ENCODE measurements at places on chromosomes 5 and 9.

DNA sequence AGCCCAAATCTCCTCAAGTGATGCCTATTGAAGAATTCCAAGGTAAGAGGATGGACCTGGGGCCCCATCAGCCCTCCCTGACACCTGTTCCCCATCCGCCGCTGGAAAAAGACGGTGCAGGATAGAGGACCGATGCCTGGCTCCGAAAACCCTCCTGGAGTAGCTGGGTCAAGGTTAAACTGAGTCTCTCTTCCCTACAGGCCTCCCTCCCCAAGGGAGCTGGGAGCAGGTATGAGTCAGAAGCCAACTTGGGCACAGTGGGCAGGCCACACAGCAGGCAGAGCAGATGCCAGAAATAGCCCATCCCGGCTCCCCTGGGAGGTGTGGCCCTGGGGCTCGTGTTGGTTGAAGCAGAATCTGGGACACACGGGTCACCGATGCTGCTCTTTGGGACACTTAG, 75.6 kb downstream of the NTNG2 start:
- no peak for DNase-seq

DNA sequence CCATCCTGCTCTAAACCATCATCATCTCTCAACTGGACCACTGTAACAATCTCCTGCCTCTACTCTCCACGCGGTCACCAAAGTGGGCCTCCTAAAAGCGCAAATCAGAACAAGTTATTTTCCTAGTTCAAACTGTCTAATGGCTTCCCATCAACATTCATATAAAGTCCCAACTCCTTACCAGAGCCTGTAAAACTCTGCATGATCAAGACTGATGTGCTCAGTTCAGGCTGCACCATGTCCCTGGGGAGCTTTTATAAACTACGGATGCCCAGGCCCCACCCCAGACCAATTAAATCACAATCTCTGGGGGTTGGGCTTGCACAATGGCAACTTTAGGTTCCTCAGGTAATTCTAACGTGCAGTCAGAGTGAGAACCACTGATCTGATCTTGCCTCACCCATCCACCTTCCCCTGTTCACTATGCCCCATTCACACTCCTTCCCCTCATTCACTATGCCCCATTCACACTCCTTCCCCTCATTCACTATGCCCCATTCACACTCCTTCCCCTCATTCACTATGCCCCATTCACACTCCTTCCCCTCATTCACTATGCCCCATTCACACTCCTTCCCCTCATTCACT, 129.2 kb downstream of the DCP2 start:
- no peak for DNase-seq

- peak; percentile 75 for DNase-seq
Observed at GRCh38 chr5:112634166-112634565, 103.5 kb upstream of the APC start.

DNA sequence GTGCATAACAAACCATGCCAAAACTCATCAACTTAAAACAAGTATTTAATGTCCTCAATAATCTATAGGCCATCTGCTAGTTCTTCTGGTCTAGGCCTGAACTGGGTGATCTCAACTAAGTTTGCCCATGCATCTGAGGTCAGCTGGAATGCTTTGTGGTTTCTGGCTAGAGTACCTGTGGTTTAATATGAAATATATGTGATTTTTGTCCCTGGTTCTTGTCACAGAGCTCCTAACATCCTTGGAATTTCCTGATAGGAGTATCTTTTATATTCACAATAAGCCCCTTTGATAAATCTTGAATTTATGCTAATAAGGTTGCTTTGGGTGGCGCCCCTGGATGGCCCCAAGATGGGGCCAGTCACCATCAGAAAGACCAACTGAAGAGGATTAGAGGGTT, 535.9 kb downstream of the DNAH5 start:
- no peak for DNase-seq

DNA sequence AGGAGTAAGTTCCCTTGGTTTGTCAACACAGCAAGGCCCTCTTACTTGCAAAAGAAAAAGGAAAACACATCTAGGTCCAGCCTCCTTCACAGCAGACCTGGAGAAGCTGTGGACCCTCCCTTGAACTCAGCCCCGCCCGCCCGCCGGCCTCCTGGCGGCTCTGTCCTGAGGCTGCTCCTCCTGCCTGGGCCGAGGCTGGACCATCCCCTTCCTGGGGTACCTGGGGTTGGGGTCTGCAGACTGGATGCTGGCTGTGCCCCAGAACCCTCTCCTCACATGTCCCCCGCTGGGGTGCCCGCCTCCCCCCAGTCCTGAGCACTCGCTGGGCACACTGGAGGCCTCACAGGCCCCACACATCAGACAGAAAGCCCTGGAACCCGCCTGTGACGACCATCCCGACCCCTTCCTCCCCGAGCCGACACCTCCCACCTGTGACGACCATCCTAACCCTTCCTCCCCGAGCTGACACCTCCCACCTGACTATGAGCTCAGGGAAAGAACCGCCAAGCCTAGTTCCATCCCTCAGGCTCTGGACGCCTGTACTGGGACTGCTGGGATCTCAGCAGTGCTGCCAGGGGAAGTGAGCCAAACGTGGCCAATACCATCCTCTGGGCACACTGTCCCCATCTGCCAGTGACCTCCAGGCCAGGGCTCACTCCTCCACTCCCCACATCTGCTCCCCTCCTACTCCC, 7.2 kb upstream of the TMEM210 start:
- DNase-seq: no peak

DNA sequence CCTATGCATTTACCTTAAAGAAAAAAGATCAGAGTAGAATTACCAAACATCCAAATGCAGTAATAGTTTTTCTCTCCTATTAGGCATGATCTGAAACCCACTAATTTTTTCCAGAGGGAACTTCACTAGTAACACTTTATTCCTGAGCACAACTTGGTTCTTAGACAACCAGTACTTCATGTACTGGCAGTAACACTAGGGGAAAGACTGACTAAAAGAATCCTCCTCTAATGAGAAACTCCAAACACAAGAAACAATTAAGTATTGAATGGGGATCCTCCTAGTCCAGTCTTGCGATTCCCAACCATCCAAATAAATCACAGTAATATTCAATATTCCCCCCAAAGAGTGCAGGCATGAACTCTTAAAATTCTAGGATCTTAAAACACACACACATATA, 48.9 kb downstream of the ZNF608 start:
- DNase-seq: no peak

DNA sequence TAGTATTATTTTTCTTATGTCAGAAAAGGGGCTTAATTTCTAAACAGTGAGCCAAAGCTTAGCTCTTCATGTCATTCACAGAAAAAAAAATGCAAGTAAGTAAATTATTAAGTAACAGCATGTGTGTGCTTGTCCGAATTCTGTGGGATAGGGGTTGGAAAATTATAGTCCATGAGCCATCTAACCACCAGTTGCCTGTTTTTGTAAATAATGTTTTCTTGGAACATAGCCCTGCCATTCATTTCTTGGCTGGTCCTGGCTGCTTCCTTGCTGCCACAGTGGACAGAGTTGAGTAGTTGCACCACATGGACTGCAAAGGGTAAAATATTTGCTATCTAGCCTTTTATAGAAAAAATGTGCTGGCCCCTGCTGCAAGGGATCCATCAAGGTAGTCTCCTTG, 513.7 kb upstream of the WWC1 start:
- no peak for DNase-seq

DNA sequence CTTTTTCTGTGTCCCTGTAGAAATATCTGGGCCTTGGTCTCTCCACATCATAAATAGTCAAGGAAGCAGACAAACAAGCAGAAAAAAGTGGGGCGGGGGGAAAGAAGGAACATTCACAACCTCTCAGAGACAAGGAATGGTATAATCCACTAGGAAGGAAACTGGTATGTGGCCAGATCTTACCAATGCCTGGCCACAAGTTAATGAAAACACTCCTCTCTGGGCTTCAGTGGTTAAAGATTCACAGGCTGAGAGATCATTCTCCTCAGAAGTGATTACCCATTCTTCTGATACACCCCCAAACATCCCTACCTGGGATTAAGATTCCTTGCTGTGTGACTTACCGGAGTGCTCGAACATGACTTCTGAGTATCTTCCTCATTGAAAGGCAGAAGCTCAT, 290.6 kb downstream of the MARCHF11 start:
- DNase-seq: no peak

DNA sequence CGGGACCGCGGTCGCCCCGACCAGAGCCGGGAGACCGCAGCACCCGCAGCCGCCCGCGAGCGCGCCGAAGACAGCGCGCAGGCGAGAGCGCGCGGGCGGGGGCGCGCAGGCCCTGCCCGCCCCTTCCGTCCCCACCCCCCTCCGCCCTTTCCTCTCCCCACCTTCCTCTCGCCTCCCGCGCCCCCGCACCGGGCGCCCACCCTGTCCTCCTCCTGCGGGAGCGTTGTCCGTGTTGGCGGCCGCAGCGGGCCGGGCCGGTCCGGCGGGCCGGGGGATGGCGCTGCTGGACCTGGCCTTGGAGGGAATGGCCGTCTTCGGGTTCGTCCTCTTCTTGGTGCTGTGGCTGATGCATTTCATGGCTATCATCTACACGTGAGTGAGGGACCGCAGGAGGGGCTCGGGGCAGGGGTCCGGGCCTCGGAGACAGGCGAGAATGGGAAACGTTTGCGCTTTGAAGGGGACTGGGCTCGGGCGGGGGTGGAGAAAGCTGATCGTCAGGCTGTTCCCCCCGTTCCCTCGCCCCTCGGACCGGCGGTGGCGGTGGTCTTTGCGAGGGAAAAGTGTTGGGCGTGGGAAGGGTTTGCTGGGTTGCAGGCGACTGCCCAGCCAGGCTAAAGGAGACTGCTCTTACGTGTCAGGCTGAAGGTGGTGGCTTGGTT, 457 bp downstream of the UGCG start:
- DNase-seq: peak; percentile 44

GRCh38 chr5:158899792-158900191, 199.9 kb downstream of the EBF1 start:
- no peak for DNase-seq

GRCh38 chr5:135711911-135712310, 122.6 kb upstream of the SLC25A48 start:
- no peak for DNase-seq

DNA sequence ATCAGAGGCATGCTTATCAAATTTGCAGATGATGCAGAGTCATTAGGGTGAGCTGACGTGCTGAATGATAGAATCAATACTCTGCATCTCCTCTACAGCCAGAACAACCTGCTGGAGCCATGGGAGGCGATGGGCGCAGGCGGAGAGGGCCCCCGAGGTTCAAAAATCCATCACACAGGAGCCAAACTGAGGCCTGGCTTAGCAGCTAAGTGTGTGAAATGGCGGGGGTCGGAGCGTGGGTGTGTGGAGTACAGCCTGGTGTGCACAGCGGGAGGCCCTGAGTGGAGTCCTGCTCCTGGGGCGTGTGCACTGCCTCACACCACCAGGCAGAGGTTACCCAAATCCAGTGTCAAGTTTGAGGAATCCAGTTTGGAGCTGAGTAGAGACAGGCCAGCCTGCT, 73.2 kb downstream of the MVB12B start:
- DNase-seq: no peak
